ENCODE measurements at places on chromosomes 12 and 14.

DNA sequence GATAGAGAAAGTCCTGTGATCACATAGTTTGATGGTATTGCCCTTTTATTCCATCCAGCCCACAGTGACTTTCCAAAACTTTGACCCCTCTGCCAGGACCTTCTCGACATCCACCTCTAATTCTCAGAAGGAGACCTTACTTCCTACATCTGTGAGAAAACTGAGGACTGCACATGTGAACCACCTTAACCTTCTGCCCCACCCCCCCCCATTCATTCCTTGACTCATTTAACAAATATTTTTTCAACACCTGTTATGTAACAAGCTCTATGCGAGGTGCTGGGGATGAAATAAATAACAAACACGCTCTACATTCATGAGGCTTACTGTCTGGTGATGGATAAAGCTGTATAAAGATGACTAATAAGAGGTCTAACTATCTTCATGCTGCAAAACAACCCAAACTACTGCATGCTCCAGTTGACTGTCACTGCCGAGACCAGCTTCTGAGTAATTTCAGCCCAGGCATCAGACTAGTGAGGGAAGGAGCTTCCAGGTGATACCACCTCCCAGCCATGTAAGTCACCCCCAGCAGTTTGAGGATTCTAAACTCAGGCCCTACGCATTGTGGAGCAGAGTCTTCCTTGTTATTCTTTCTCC is 1.9 kb upstream of the HAL start:
- no peak for DNase-seq

GRCh38 chr12:27555925-27556778 is 32.1 kb downstream of the PPFIBP1 start:
- DNase-seq, result no peak

DNA sequence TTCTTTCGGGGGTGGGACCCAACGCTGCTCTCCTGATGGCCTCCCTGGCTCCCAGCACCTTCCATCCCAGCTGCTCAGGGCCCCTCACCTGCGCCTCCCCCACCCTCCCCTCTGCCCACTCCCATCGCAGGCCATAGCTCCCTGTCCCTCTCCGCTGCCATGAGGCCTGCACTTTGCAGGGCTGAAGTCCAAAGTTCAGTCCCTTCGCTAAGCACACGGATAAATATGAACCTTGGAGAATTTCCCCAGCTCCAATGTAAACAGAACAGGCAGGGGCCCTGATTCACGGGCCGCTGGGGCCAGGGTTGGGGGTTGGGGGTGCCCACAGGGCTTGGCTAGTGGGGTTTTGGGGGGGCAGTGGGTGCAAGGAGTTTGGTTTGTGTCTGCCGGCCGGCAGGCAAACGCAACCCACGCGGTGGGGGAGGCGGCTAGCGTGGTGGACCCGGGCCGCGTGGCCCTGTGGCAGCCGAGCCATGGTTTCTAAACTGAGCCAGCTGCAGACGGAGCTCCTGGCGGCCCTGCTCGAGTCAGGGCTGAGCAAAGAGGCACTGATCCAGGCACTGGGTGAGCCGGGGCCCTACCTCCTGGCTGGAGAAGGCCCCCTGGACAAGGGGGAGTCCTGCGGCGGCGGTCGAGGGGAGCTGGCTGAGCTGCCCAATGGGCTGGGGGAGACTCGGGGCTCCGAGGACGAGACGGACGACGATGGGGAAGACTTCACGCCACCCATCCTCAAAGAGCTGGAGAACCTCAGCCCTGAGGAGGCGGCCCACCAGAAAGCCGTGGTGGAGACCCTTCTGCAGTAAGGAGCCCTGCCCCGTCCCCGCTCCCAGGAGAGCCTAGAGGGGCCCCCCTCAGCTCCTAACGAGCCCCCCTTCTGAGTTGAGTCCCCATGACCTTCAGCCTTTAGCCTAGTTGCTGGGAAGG is at the start of gene HNF1A:
Gene HNF1A, plus strand, starts transcription at position 248 of the 924 bp plus-strand sequence. Its CDS starts 226 bp downstream, at position 474.
- no peak for DNase-seq

DNA sequence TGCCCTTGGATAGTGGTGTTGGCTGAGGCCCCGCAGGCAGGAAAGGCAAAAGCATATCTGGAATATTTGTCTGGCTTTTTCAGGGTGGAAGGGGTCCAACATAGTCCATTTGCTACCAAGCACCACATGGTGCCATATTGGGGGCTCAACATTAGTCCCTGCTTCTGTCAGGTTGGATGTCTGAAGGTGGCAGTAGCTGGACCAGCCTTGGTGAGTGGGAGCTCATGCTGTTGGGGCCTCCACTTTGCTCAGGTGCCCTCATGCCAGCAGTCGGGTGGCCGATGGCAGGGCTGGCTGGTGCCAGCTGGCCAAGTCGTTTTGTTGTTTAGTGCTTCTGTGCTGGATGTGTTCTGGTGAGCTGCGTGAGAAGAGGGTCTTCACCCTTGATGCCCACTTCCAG is 135.3 kb downstream of the PAPOLA start:
- DNase-seq, result no peak

GRCh38 chr14:103343905-103344797 is 10.1 kb downstream of the EIF5 start:
- no peak for DNase-seq

- no peak for DNase-seq
These were observed 34.3 kb downstream of the KICS2 start for GRCh38 chr12:64187794-64188193.

DNA sequence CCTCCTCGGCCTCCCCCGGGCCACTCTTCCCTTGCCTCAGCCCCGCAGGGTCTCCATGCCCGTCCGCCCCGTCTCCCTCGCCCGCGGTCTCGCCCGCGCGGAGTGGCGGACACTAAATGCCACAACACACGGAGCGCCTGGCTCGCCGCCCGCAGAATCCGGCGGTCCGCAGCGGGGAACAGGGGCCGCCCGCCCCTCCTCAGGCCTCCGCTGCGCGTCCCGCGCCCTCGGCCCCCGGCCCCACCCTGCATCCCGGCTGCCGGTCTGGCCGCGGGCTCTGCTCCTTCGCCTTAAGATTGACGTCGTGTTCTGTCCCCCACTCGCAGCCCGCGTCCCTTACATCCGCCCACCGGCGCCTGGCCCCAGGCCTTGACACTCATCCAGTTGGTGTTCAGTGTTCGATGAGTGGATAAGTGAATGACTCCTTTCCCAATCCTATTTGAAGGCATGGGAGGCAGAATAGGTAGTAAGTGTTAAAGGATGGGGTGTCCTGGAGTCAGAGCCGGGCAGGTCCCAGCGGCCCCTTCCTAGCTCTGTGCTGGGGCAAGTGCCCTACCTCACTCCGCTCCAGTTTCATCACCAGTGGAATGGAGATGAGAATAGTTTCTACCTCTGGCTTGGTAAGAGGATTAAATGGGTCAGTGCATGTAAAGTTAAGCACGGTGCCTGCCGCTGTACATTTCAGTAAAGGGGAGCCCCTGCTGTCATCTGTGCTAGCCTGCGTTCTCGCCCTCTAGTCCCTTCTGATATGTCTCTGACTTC is 622 bp downstream of the TECPR2 start:
- DNase-seq, result no peak

GRCh38 chr14:31275731-31276130 is 68.1 kb upstream of the HECTD1 start:
- DNase-seq, result no peak

DNA sequence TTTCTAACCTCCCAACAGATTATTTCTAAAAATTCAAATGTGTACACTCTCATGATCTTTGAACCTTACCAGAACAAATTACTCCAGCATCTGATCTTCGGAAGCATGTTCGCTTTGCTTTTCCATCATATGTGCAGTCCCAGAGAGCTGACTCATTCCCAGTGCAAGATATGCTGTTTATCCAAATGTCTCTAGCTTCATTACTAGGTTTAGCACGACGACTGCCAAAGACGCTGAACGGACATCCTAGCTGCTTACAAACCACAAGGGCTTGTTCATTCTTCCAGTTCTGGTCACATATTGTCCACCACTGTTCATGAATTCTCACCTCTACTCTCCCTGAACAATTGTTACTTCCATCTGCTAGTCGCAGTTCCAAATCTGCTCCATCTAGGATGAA is 40.5 kb downstream of the CD163L1 start:
- no peak for DNase-seq

DNA sequence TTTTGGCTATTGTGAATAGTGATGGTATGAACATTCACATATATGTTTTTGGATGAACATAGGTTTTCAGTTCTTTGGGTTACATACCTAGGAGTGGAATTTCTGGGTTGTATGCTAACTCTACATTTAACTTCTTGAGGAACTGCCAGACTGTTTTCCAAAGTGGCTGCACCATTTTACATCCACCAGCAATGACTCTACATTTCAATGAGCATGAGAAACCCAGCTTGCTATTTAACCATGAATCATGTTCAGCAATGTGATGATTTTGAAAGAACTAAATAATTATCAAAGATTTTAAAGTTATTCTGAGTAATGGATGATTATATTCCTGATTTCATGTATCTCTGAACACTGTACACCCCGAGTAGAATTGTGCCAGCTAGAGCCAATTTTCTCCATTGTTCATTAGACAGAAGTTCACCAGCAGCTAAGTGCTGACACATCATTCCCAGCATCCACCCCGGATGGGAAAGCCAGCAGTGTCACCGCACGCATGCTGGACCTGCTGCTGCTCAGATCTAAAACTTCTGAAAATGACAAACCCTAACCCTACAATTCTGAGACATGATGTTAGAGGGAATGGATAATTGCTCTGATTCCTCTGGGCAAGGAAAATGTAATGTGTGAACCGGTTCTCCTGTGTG is 13.3 kb upstream of the ANAPC5 start:
- no peak for DNase-seq

DNA sequence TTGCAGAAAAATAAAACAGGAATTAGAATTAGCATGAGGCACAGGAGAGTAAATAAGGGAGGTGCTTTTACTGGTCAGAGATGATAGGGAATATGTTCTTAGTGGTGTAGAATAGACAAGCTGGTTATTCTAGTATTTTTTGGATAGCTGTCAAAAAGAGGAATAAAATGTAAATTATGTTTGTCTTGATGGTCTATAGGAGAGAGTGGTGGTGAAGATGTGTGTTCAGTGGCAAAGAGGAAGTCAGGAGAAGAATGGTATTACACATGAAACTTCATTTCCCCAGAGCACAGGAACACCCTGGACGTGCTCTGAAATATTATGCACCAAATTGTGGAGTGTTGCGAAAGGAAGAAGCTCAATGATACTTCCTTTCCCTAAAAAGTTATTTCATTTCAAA is 27.8 kb downstream of the MUCL1 start:
- DNase-seq, result no peak

- DNase-seq, result no peak
These were observed 233.2 kb downstream of the NRXN3 start for GRCh38 chr14:78403278-78403815.

GRCh38 chr14:91830777-91831176 is 36.6 kb downstream of the TC2N start:
- no peak for DNase-seq

DNA sequence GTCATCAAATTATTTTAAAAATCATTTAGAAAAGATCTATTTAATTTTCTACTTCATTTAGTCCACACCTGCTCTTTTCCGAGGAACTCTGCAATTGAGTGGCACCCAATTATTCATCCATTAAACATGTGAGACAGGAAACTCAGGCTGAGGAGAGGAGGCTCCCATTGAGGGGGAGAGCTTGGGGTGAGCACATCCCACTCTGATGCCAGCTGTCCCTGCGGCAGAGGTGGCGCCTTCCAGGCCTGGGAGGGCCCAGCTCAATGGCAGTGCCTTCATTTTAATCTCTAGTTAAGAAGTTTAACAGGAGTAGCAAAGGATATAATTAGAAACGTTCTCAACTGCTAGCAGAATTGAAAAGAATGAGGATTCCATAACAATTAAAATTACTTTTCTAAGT is 92.0 kb downstream of the ITPR2 start:
- no peak for DNase-seq

DNA sequence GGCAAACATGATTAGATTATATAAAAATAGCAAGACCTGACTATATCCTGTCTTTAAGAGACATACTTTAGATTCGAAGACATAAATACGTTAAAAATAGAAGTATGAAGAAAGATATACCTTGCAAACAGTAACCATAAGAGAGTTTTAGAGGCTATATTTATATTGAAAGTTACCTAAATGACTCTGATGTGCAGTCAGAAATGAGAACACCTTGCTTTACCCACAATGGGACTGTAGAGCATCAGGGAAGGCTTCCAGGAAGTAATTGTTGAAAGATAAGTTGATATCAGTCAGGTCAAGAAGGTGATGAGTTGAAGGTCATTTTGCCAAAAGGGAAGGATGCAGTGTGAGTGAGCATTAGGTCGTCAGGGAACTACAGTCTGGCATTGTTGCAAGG is 110.2 kb downstream of the NEDD1 start:
- DNase-seq, result no peak
